ENCODE measurements at places on chromosomes 2 and 18.

GRCh38 chr18:9536354-9537152, 61.2 kb downstream of the RALBP1 start:
- no peak for DNase-seq

DNA sequence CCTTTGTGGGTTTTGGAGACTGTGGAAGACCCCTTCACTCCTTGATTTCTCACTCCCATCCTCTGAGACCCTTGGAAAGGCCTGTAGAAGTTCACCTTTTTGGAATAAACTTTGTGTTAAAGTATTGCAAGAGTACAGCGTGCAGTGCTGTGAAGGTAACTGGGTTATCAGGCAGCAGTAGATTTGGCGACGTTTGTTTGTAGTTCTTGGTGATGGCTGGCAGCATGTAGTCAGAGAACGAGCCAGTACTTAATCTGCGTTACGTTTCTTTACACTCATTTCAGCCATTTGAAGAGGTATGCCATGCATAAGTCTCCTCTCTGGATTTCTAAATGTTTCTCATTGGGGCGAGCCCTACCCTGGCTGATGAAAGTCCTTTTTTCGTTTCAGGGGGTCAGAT, 64.6 kb downstream of the TSHZ1 start:
- no peak for DNase-seq

DNA sequence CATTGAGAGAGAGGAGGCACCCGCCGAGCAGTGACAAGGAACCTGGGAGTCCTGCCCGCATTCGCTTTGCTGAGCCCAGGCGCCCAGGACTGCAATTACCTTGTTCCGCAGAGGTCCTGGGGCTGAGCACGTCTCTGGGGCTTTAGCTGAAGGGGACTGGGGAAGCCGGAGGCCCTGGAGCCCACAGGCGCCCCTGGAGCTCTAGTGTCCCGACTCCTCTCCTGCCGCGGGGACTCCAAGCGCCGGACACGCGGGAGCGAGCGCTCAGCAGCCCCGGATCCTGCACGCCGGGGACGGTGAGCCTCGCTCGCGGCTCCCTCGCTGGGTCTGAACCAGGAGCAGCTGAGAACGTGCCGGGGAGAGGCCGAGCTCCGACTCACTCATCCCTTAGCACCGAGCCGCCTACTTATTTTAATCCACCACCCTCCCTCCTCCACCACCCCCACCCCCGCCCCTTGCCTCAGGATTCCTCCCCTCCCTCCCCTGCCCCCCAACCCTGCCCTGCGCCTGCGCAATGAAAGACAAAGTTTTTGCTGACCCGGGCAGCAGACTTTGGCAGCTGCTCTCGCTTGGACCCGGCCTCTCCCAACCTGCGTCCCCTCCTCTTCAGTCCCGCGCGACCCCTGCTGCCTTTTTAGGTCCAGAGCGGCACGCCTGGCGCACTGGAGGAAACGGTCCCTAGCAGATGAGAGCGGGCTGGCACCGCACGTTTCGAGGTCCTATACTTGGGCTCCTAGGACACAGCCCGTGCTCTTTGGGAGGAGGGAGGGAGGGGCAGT, at the start of gene OSR1:
Gene OSR1, minus strand, starts transcription at position 382 of the 779 bp plus-strand sequence. CDS start 4,818 bp downstream, outside the sequence.
- peak; percentile 49 for DNase-seq

DNA sequence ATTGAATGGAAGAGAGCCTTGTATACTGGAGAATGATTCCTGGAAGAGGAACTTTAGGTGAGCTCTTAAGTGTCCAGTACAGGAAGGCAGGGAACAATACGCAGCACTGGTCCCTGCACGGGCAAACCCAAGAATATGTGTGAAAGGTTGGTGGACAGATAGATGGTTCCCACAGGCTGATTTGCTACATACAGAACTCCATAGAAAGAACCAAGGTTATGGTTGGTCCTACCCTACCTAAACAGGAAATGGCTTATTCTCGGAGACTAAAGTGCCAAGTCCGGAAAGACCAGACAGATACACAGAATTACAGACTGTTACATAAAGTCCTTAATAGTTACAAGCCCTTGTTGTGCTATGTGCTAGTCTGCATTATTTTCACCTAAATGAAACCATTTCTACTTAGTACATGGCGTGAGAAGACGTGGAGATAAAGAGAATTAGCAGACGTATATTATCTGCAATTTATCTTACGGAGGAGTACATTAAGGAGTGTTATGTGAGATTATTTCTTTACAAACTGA, 1.2 kb downstream of the REV1 start:
- DNase-seq = no peak

GRCh38 chr18:63253428-63254372, 65.9 kb downstream of the BCL2 start:
- no peak for DNase-seq

DNA sequence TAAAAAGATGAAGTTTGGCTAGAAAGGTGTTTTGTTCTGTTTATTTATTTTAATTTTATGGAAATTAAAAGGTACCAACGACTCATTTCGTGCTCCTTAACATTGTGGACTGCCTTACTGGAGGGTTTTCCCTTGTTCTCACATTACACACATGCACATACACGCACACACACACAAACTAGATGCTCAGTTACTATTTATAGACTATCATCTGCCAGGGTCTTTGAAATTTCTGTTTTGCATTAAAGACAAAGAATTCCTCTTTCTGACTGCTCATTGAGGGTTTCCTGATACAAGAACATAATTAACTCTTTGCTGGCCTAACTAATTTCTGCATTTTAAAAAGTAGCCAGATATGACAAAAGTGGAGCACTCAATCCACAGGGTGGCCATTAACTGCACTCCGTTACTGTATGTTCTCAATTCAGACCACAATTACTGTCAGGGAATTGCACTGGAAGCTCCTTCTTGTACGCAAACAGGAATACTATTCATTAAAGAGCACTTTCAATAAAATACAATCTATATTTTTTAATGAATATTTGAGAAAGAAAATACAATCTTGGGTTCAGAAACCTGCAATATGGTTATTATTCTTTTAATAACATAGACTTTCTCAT, 366.9 kb upstream of the GALNT5 start:
- DNase-seq = peak; percentile 5

All from NCI-H1105 (cell line).